ENCODE measurements at places on chromosomes 12 and 14.

GRCh38 chr14:102012336-102012735 is 48.0 kb downstream of the DYNC1H1 start:
- DNase-seq = no peak

GRCh38 chr14:91998667-91999570 is 40.9 kb downstream of the TRIP11 start:
- no peak for DNase-seq

DNA sequence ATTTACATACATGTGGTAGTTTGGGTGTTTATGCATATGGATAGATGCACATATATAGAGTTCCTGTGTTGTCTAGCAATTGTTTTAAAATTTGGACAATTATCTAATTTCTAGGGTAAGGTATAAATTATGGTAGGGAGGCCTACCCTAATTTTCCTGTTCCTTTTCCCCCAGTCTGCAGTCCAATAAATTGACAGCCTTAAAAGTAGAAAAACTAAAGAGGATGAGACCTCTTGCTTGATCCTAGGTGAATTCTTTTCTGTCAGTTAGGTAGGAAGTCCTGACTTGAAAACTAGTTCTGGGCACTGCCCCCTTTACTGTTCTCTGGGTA is 2.1 kb upstream of the CDKN1B start:
- DNase-seq = no peak

- DNase-seq = no peak
Observed at GRCh38 chr12:109304485-109304884, 4.6 kb downstream of the FOXN4 start.

- DNase-seq = no peak
Observed at GRCh38 chr12:112989806-112990205, 11.5 kb downstream of the OAS2 start.

DNA sequence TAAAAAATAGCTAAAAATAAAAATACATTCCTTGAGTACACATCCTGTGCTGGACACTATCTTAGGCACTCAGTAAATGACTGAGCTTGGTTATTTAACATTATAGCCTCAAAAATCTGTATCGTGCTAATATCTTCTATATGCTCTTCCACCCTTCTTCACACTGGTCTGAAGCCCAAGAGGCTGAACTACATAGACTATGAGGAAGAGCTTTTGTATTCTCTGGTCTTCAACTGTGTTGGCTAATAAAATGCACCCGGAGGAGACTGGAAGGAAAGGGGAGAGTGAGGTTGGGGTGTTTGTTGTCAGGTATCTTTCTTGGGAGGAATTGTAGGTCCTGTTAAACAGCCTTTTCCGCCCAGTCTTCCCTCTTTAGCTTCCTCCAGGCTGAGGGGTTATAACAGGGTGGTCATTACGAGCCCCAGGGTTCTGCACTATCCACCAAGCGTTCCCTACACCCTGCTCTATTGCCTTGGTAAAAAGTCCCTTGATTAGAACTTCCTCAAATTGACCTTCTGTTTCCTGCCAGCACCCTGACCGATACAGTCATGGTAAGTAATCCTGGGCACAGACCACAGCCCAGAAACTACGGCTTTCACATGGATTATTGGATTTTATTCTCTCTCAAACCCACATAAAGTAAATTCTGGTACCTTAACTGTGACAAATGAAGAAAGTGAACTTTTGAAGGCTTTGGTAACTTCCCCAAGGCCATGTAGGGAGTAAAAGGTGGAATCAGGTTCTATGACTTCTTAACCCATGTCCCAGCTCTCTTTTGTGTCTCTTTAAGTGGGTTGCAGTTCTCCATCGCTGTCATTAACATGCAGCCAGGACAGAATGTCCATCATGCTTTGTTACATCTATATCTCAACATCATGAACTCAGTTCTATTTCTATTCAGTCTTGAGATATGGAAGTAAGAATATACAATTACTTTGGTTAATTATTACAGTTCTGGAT is 71.3 kb downstream of the PTHLH start:
- no peak for DNase-seq

DNA sequence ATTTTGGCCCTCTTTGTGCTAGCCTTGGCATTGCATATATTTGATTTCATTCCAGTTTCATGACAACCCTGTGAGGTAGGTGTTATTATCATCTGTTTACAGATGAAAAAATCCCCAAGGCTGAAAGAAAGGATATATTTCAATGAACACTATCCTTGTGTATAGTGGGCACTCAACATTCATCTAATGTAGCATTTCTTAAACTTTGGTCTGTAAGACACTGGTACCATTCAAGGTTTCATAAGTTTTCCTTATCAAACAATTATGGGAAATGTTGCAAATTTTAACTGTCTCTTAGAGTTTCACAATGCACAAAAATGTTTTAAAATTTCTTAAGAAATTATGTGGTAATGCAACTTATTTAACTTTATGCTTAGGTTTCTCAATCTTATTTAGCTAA is 44.3 kb downstream of the ATP23 start:
- DNase-seq = no peak

- DNase-seq = no peak
Observed at GRCh38 chr12:104058802-104059201, 5.5 kb upstream of the HCFC2 start.

DNA sequence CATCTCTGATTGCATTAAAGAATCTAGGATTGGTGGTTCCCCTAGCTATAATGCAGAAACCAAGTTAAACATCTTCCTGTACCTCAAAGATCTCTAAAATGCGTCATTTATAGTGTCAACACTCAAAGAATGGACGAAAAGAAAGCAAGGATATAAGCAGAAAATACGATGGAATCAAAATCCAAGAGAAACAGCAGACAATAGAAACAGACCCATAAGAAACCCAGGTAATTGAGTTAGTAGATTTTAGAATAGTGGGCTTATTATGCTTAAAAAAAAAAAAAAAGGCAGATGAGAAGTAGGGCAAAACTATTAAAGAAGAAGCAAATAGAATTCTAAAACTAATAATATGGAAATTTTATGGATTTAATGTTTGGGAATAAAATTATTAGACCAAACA is 44.4 kb downstream of the USP15 start:
- no peak for DNase-seq

DNA sequence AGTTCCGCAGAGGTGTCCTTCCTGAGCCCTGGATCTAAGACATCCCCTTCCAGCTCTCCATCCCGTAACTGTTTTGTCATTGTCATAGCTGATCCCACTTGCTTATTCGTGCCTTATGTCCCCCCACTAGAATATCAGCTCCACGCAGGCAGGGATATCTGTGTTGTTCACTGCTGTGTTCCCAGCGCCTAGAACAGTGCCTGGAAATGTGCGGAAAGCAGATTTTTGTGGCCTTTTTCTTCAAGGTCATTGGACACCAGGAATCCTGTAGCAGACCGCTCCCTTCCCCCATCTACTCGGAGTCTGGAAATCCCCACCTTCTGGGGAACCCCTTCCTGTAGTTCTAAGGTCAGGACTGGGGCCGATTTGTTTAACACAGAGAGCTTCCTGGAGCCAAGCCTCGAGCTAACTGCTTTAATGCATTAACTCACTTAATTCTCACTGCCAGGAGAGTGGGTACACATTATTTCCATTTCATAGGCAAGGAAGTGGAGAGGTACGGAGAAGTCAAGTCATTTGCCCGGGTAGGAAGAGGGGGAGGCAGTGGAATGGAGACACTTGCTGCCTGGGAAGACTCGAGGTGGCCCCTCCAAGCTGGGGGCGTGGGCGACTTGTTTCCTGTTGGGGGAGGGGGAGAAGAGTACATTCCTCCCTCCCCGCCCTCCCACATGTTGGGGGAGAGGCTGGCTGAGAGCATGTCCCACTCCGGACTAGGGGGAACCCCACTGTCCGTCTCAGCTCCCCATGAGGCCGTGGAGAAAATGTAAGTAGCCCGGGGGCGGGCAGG is 1.2 kb upstream of the SH2B3 start:
- DNase-seq = no peak

DNA sequence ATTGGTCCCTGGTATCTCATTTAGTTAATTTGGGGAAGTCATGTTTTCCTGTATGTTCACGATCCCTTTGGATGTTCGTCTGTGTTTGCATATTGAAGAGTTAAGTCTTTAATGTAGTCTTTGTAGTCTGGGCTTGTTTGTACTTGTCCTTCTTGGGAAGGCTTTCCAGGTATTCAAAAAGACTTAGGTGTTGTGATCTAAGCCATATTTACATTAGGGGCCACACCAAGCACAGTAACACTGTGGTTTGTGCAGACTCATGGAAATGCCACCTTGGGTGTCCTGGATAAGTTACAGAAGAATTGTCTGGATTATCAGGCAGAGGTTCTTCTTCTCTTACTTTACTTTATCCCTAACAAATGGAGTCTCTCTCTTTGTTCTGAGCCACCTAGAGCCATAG is 380.3 kb downstream of the CCER1 start:
- DNase-seq = no peak

- DNase-seq = no peak
Observed at GRCh38 chr14:59483363-59483762, 845 bp downstream of the L3HYPDH start.

DNA sequence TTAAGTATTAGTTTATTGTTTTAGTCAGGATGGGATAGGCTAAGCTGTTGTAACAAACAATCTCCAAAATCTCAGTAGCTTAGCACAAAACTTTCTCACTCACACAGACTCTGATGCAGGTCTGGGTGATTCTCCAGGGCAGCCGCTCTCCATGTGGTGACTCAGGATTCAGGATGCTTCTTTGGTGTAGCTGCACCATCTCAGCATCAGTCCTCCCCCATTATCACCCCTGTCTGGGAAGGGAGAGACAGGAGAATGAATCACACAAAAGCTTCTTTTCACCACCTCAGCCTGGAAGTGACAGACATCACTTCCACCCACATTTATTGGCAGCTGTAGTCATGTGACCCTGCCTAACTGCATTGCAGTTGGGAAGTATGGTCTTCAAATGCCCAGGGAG is 142.3 kb downstream of the DICER1 start:
- no peak for DNase-seq

- no peak for DNase-seq
Observed at GRCh38 chr14:74515891-74516412, 22.4 kb downstream of the ISCA2 start.

DNA sequence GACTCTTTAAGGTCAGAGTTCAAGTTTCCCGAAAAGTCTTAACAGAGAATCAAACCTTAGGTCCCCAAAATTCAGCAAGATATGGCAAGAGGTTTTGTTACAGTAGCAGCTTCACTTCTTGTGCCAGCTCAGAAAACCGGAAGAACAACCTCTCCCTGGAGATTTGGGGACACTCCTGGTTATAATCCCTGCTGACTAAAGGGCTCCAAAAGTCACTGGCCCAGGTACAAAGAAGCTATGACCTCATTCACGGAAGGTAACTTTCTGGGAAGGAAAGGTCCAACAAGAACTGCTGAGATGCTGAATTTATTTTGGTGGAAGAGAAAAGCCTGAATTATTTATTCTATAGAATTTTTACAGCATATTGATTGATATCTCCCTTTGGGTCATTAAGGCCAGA is 55.6 kb upstream of the DIO2 start:
- DNase-seq = no peak

DNA sequence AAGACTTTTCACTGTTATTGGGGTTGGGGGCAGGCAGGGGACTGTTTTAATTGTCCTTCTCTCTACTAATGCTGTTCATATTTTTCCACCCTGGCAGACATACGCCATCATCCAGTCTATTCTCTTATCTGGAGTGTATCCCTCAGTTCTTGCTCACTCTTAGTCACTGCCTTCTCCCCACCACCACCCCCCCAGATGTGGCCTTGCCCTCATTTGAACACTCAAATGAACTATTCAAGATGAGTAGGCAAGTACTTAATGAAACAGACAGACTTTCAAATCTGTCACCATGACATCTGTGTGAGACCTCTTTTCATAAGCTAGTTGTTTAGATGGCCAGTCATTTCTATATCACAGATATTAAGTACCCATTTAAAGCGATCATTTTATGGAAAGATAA is 10.1 kb downstream of the NUDT4 start:
- DNase-seq = no peak

- no peak for DNase-seq
Observed at GRCh38 chr12:124921200-124922031, 7.0 kb upstream of the UBC start.

DNA sequence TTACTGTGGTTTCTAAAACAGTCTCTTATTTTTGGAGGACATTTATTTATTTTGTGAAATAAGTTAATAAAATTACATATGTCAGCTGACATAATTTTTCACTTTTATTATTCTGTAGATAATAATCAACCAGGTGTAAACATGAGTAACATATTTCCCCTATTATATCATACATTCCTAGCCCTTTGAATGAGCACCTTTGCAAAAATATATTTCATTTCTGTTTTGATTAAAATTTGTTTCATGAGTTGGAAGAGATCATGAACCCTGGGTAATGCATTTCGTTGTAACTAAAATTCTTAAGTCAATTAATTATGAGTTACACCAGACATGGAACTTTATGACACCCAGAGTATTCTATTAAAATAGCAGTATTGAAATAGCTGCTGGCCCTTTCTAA is 56.3 kb downstream of the SLC16A7 start:
- no peak for DNase-seq

DNA sequence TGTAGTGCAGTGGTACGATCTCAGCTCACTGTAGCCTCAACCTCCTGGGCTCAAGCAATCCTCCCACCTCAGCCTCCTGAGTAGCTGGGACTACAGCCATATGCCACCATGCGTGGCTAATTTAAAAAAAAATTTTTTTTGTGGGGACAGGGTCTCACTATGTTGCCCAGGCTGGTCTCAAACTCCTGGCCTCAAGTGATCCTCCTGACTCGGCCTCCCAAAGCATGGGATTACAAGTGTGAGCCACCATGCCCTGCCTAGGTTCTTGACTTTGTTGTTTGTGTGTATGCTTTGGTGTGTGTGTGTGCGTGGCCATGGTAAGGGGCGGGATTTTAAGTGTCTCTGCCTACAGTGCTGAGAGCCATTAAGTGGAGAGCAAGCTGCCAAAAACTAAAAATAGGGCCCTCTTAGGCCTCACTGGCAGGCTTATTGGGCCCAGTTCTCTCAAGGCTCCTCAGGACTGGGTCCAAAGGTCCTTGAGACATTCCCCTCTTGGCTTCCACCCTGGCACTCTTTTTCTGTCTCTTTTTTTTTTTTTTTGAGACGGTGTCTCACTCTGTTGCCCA is 5.1 kb downstream of the COX14 start:
- DNase-seq = no peak

DNA sequence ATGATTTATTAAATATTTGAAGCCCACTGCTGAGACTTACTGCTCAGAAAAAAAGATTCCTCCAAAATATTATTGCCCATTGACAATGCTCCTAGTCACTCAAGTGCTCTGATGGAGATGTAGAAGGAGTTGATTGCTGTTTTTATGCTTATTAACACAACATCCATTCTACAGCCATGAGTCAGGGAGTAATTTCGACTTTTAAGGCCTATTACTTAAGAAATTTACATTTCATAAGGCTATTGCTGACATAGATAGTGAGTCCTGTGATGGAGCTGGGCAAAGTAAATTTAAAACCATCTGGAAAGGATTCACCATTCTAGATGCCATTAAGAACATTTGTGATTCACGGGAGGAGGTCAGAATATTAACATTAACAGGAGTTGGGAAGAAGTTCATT is 5.2 kb downstream of the KCNJ8 start:
- no peak for DNase-seq

DNA sequence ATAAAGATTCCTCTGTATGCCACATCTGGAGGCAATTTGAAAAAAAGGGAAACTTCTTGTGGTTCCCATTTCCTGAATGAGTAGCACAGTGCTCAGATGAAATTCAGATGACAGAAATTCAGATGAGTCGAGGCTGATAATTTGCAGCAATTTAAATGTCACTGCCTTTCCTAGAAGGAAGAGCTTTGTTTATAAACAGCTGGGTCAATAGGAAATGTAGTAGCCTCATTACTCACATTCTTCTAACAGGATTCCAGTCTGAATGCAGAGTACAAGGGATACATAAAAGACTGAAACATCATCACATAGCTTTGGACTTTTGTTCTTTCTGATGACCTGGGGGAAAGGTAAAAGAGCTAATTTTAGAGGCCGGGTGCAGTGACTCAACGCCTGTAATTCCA is 11.3 kb upstream of the DACT1 start:
- no peak for DNase-seq
